ENCODE measurements at places on chromosomes 11 and 22.

- DNase-seq = no peak
These were observed 626 bp upstream of the F2 start for GRCh38 chr11:46718155-46719019.

DNA sequence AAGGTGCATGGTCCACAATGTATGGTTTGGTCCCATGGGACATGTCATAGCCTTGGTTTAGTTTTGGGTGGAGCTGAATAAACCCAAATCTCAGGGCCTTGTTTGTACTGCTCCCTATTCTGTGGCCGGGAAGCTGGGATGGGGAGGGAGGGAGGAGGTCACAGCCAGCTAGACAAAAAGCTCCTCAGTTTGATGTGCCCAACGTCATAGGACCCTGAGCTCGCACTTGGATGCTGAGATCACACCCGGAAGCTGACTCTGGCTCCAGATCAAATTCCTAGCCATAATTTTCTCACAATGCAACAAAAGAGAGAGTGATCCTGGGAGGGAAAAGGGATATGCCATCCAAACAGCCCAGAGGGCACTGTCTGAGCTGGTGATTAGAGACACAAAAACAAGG lies 1.5 kb downstream of the HSPB2 start:
- DNase-seq = no peak

DNA sequence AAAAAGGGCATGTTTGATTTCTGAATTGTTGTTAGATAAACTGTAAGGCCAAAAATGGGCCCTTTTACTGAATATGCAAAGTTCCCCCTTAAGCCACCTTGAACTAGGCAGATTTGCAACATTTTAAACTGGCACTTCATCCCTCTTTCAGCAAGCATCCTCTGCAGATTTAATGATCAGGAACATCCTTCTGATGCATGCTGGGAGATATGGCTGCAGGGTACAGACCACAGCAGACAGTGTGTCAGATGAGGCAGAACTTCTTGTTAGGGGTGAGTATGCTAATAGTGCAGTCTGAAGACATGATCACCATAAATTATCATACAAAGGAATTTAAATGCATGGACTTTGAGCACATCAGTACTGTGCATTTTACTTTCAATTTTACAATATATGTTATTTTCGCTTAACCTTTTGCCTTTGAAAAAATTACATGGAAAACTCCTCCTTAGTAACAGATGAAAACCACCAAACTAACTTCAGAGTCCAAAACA lies 462.5 kb upstream of the ARHGAP42 start:
- DNase-seq = no peak

DNA sequence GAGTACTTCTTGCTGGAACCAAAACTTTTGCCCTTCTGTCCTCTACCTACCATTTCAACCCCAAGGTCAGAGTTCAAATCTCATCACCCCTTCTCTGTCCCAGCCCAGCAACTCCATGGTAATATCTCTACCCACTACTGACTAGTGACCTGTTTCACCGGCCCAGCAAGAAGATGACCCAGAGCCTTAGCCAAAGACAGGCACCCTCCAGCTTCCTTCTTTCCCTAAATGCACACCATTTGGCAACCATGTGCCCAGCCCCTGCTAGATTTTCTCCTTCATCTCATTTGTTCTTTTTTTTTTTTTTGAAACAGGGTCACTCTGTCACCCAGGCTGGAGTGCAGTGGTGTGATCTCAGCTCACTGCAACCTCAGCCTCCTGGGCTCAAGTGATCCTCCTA lies 14.9 kb downstream of the ARAP1 start:
- no peak for DNase-seq

DNA sequence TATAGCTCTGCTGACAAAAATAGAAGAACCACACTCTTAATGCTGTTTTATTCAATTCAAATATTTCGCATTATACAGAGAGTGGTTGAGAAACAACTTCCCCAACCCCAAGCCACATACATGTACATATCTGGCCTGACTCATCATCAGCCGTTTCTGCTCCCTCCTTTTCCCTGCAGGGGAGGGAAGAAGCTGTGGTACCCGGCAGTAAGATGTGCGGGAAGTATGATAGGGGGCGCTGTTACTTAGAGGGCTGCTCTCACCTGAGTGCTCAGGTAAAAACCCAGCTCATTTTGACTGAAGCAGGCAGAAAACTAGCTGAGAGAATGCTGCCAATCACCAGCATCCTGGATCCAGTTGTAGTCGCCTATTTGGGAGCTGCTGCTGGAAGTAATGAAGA lies 85.5 kb downstream of the NELL1 start:
- DNase-seq = no peak

DNA sequence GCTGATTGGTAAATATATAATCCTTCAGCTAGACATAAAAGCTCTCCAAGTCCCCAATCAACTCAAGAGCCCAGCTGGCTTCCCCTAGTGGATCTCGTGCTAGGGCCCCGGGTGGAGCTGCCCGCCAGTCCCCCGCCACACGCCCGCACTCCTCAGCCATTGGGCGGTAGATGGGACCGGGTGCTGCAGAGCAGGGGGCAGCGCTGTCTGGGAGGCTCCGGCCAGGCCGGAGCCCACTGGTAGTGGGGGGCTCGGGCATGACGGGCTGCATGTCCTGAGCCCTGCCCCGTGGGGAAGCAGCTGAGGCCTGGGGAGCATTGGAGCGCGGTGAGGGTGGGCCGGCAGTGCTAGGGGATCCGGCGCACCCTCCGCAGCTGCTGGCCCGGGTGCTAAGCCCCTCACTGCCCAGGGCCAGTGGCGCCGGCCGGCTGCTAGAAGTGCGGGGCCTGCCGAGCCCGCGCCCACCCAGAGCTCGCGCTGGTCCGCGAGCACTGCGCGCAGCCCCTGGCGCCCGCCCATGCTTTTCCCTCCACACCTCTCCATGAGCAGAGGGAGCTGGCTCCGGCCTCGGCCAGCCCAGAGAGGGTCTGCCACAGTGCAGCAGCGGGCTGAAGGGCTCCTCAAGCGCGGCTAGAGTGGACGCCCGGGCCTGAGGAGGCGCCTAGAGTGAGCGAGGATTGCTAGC lies 1680.6 kb upstream of the RAG2 start:
- no peak for DNase-seq

- peak; percentile 69 for DNase-seq
These were observed 723 bp upstream of the CD82 start for GRCh38 chr11:44564670-44565210.

- DNase-seq = peak; percentile 46
These were observed 17.9 kb downstream of the CLNS1A start for GRCh38 chr11:77619576-77620198.

Measured in HTR-8/SVneo (cell line).